ENCODE measurements at places on chromosomes 1 and 21.

GRCh38 chr1:19988267-19989006, 9.0 kb upstream of the PLA2G2A start:
- DNase-seq: no peak

DNA sequence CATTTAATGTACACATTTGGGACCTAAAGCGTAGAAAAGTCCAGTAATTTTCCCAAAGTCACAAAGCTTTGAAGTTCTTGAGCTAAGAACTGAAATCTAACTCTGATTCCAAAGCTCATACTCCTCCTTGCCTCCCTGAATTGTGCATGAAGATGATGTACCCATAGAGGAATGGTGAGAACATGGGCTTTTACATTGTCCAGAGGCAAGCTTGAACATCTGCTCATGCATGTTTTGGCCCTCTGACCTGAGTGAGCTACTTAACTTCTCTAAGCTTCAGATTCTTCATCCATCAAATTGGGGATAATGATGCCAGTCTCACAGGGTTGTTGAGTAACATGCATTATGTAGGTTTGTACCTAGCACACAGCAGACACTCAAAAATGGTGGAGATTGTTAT, 258.4 kb upstream of the HOOK1 start:
- DNase-seq: no peak

GRCh38 chr1:7489586-7489985, 281.5 kb upstream of the VAMP3 start:
- no peak for DNase-seq

- DNase-seq: no peak
Observed at GRCh38 chr1:158003406-158003800, 10.0 kb downstream of the KIRREL1 start.

DNA sequence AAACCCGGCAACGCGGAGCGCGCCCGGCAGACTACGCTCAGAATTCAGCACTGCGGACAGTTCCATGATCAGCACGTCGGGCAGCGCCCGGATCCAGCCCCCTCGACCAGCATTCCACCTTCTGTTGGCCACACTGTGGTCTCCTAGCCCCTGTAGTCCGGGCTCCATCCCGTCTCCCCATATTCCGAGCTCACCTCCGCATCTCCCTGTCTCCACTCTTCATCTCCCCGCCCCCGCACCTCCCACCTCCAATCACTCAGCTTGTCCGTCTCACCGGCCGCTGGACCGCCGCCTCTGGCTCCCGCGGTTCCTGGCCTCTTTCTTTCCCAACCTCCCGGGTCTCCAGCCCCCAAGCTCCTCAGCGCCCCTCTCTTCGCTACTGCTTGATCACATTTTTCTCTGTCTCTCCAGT, 500 bp downstream of the EPHA10 start:
- DNase-seq: no peak

DNA sequence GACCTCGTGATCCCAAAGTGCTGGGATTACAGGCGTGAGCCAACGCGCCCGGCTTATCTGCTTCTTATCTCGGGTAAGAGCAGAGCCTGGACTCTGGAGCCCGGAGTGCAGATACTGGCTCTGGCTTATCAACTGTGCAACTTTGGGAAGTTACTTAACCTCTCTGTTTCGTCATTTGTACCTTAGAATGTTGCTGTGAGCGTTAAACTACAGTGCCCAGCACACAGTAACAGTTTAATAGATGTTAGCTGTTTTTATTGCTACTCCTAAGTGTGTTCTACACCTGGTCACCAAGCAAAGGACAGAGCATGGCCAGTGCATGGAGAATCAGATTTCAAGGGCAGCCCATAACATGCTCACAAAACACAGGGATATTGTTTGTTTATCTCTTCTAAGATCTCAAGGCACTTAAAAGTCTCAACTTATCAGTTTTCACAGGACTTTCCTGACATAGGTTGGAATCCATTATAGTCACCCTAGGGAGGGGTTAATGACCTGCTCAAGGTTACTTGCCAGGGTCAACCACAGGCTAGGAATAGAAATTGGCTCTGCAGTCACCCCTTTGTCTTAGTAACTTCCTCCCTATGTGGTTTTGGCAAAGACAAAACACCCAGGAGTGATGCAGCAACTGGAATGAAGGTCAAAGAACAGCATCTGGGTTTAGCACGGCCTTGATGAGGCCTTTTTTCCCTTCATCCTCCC, 22.5 kb upstream of the SRP9 start:
- no peak for DNase-seq

- DNase-seq: no peak
Observed at GRCh38 chr1:112514901-112515300, 6.1 kb downstream of the WNT2B start.

DNA sequence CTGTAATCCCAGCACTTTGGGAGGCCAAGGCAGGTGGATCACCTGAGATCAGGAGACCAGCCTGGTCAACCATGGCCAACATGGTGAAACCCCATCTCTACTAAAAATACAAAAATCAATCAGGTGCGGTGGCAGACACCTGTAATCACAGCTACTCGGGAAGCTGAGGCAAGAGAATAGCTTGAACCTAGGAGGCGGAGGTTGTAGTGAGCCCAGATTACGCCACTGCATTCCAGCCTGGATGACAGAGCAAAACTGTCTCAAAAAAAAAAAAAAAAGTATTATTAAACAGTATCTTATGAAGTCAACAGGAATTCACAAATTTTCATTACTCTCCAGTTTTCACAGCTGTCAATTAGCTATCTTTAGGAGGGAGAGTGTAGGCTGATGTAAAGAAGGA, 3.8 kb downstream of the ACBD6 start:
- no peak for DNase-seq

DNA sequence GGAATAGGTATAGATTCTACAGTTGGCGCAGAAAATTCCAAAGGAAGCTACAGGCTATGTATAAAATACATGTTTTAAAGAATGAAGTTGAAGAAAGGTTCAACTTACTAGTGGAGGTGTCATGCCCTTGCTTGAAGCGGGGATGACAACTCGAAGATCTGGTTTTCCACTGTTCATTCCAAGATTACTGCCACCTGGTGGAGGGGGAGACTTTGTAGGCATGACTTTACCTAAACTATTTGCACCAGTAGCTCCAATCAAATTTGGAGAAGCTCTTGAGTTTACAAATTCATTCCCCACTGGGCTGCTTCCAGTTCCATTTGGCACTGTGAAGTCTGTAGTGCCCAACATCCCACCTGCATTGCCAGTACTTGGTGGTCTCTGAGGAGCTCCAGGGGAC, 81.7 kb downstream of the AXDND1 start:
- DNase-seq: no peak

DNA sequence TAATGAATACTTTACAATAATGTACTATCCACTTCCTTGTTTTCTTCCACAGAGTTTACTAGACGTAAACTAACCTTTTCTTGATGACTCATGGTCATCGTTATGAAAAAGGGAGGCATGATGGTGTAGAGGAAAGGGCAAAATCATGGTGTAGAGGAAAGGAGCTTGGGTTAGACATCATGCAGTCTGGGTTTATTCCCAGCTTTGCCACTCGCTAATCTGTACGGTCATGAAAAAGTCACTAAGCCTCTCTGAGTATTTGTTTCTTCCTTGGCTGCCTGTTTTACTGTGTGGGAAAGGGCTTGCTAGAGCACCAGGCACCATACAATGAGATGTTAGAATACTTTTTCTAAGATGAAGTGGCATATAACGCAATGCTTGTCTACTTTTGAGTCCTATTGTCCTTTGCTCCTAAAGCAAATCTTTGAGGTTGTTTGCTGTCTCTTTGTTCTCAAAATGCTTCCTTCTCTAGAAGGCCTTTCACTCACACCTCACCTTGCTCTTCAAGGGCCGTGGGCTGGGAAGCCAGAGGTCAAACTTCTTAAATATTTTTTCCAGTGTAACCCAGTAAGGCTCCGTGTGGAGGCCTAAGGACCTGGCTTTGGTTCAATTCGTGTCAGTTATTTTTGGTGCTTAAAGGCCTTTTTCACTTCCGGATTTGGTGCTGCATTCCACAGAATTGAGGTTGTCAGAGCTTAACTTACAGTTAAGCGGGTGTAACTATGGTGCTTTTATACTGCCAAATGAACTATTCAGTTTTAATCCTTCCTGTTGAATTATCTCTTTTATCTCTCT, 9.9 kb upstream of the ETV3 start:
- no peak for DNase-seq

DNA sequence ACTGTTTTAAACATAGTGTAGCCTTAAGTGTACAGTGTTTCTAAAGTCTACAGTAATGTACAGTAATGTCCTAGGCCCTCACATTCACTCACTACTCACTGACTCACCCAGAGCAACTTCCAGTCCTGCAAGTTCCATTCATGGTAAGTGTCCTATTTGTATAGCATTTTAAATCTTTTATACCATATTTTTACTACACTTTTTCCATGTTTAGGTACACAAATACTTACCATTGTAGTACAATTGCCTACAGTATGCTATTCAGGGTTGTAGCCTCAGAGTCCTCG, 3.6 kb upstream of the S100A10 start:
- DNase-seq: no peak

DNA sequence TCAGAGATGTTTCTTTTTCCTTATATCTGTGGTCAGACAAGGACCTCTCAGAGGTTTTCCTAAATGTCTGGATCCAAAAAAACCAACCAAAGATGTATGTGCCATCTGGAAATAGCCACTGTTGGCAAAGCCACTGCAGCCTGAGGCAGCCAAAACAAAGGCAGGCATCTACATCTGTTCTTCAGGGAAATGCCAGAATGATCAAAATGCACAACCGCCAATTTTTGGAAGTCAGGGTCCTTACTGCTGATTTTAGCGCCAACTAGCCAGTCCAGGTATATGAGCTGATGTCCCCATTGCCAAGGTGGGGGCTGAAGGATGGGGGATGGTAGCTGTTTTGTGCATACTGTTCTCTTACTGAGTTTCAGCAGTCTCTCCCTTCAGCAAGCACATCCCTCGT, 45.9 kb downstream of the SYT14 start:
- no peak for DNase-seq

DNA sequence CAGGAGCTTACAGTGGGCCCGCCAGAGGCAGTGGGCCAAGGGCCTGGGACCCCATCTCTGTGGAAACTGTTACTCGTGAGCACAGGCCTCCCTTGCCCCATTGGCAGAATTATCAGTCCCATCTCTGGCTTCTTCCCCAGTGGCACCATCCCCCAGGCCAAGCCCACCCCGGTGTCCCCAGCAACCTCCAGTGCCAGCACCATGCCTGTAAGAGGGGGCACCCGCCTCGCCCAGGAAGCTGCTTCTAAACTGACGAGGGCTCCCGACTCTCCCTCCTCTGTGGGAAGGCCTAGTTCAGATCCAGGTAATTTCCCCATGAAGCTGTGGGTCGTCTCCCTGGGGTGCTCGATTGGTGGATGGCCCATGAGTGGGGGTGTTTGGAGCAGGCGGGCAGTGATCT, 46.8 kb downstream of the TNFRSF8 start:
- DNase-seq: no peak

DNA sequence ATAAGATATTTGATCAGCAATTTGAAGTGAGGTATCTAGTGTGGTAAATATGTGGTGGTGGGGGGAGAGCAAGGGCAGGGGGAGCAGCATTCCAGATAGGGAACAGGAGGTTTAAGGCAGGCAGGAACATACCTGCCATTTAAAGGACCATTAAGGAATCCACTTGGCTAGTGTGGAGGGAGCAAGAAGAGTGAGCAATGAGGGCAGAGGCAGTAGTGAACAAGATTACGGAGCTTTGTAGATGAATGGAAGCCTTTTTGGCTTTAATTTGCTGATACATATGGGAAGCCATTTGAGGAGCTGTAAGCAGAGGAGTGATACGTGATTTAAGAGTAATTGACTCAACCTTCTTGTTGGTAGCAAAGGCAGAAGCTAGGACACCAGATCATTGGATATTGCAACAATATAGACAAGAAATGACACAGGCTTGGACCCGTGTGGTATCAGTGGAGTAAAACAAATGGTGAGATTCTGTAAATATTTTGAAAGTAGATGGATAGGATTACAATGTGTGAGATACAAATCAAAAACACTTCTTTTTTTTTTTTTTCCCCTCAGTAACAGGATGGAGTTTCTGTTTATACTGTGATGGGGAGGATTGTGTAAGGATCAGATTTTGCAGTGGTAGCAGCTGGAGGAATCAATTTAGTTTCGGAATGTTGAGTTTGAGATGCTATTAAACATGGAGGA, 73.8 kb upstream of the B3GALT2 start:
- DNase-seq: no peak

GRCh38 chr1:152836870-152837269, 5.8 kb upstream of the LCE6A start:
- DNase-seq: no peak

DNA sequence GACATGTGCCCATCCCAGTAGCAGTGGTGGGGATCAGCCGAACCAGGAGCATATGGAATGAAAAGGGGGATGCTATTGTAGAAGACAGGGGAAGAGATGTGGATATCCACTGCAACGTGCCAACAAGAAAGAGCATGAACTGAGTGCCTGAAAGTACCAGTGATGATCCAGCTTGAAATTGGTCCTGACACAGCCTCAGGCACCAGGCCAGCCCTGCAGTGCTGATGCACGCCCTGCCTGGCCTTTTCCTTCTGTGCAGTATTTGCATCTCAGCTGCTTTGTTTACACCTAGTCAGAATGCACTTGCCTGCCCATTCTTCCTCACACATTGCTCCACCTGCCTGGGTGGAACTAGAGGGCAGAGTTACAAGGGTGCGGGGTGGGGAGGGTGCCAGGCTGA, 50.3 kb upstream of the ARTN start:
- no peak for DNase-seq

DNA sequence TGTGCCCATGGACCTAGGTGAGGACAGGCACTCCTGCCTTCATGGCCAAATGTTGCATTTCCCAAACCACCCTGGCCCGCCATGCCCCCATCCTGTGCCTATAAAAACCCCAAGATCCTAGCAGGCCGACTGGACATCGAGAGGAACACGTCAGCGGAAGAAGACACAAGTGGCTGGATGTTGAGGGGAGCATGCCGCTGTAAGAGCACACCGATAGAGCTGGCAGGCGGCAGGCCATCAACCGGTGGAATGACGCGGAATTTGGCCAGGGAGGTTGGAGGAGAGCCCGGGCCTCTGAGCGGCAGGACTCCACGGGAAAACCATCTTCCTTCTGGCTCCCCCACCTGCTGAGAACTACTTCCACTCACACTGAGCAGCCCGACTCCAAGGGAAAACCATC, 361.1 kb upstream of the TMPRSS15 start:
- no peak for DNase-seq

- DNase-seq: peak; percentile 91
Observed at GRCh38 chr1:65687428-65688214, 105.1 kb upstream of the PDE4B start.

DNA sequence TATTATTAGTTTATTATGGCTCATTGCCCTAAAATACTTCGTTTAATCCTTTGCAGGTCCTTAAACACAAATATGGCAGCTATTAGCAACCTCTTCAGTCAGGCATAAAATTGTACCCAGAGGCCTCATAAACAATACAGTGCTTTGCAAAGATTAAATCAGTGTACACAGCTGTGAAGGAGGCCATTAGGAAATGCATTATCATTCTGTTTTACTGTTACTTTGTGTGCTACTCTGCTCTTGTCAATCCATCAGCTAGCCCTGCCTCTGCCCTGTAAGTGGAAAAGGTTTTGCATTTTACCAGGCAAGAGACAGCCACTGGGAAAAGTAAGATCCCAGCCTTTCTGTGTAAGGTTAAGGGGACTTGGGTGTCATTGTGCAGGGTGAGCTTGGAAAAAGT, 415.7 kb upstream of the DAB1 start:
- DNase-seq: no peak

All from cardiac septum (tissue), 1 donor.